CD4-positive, alpha-beta T cell treated with Interferon gamma for 1 hour (primary cell): ENCODE measurements at places on chromosomes 1 and 21.

- no peak for DNase-seq
Observed at GRCh38 chr1:208165659-208166058, 78.5 kb downstream of the PLXNA2 start.

DNA sequence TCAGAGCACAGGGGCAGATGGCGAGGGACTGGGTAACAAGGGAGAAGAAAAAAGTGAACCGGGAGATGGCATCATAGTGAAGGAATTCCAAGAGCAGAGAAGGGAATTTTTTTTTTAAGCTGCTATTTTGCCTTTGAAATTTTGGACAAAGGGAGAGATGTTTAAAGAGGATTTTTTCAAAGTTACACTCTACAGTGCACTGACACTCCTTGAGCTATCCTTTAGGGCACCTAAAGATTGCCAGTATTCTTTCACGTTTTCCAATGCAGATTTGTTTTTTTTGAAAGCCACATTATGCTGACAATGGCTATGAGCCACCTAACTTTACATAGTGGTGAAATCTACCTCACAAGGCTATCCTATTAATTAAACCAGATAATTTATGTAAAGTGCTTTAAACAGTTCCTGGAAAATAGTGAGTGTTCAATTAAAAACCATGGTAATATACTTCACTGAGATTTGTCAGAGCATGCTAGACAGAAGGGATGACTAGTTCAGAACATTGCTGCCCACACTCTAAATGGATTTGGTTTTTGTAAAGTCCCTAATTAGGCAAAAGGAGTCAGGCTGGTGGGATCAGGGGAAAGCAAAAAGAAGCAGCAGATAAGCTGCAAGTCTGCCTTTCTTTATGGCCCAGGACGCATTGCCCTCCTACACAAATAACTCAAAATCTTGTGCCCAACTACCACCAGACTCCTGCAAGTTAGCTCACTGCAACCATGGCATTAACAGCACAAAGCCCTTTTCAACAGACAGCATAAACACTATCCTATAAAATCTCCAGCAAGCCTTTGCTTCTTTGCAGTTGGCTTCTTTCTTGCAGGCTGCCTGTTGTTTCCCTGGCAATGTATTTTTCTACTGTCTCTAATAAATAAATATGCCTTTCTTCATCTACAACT is 53.9 kb downstream of the PRDX6 start:
- DNase-seq = no peak

- no peak for DNase-seq
Observed at GRCh38 chr1:31669786-31670592, 25.3 kb upstream of the PEF1 start.

DNA sequence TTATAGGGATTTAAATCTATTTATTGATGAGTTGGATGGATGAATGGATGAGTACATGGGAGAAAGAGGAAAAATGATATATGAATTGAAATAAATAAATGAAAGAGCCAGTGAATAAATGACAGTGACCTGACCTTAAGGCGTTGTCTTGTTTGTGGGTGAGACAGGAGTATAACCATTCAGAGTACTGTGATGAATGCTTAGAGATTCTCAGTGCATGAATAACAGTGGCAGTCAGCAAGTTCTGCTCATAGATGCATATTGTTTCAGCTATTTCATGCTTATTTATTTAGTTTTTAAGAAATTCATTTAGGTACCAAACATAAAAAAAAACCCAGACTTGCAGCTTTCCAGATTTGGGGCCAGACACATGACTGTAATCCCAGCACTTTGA is 116.4 kb downstream of the FGGY start:
- no peak for DNase-seq

DNA sequence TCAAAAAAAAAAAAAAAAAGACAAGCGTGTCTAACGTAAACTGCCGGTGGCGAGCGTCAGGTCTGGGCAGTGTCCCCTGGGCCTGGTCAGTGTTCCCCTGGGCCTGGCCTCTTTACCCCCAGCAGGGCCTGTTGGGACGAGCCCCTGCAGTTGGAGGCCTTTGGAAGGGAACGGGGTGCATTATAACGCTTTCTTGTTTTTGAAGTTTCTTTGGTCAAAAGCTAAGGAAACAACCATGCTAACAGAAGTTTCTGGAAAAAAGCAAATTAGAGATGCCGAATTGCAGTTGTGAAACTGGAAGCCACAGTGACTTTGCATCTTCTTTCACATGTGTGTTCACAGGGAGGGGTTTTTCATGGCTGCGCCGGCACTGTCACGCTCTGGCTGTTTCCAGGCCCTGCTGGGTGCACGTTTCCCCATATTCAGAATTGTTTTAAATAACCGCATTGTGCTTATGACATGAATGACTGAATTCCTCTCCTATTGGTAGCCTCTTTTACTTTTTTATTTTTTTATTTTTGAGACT is 16.0 kb downstream of the RRP1 start:
- DNase-seq = peak; percentile 82

DNA sequence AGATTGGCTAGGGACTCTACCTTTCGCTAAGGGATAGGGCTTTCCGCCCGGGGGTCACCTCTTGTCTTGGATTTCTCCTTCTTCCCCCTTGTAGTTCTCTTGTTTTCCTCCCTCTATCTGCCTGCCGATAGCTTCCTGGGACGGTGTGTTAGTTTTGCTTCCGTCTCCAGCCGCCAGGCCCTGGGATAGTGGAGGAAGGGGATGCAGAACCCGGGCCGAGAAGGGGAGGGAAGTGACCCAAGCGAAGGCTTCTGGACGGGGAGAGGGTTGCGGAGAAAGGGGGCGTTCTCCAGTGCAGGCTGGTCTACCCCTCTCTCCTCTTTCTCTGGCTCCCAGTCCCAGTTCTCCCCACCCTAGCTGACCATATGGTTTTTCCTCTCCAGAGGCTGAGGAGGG is 871 bp downstream of the TUFT1 start:
- no peak for DNase-seq

- DNase-seq = peak; percentile 69
Observed at GRCh38 chr1:182084487-182085316, 23.2 kb upstream of the ZNF648 start.

GRCh38 chr1:119652587-119652986 is 4.5 kb upstream of the ZNF697 start:
- no peak for DNase-seq

DNA sequence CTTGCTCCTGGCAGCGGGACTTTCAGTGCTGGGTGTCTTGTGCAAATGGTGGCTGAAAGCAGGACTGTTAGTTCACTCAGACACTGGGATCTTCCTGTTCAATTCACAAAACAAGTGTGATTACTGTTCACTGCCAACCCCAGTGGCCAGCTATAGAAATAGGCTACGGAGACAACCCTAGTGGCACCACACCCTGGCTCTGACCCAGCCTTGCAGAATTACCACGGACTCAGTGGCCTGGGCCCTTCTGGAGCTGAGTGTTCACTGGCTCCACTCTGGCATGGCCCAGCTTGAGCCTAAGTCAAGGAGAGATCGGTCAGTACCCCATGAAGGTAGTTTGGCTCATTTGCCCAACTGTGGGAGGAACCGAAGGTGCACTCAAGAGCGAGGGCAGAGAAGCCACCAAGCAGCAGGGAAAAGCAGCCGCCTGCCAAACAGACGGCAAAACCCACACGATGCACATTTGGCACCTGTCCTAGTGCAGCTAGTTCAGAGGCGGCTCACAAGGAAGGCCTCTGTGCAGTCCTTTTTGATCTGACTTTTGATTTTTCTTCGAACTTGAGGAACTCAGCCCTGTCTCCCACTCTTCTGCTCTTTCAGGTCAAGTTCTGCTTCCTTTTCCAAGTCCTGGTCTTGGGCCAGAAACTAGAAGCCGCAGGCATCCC is 5.9 kb downstream of the KIAA2013 start:
- DNase-seq = no peak

DNA sequence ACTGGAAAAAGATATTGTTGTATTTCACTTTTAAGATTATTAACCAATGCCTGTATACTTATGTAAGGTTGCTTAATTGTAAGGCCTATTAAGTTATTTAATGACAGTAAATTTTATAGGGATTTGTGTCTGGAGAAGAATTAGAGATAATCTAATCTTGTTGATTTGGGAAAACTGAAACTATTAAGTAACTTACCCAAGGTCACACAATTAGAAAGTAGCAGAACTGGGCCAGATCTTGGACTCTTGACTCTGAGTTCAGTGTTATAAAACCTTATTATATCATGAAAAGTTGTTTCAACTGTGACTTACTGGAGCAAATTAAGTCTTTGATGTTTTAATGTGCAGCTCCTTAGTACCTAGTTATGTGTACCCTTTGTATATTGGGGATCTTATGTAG is 38.5 kb downstream of the CAMTA1 start:
- no peak for DNase-seq

DNA sequence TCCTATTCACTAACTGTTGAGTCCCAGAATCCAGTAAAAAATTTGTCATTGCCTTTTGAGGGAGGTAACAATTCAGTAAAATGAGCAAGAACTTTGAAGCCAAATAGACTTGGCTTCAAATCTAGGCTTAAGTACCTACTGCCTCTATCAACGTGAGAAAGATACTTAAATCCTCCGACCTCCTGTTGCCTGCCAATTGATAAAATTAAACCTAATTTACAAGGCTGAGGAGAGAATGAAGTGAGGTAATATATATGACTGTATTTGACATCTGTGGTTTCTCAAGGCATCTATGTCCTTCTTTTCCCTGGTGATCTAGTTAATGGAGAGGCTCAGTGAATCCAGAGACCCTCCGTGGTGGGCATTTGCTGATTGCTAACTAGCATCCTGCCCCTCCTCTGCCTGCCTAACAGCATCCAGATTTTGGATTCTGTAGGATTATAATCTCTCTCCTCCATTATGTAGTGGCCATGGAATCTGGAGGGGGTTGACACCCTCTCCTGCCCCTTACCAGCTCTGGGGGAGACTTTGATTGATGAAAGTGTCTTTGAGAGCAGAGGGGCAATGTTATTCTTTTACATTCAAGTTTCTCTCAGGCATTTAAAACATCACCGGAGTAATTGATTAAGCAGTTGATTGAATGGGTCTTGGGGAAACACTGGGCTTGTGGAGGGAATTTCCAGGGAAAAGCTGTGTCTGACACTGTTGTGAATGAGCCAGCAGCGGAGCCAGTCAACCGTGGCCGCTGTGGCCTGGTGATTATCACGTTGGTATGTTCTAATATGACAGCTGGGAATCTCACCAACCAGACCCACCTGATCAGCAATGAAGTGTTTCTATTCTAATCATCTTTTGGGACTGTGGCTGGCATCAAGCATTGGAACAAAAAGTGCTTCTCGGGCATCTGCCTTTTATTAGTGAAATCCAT is 140.7 kb upstream of the FAM78B start:
- DNase-seq = no peak

DNA sequence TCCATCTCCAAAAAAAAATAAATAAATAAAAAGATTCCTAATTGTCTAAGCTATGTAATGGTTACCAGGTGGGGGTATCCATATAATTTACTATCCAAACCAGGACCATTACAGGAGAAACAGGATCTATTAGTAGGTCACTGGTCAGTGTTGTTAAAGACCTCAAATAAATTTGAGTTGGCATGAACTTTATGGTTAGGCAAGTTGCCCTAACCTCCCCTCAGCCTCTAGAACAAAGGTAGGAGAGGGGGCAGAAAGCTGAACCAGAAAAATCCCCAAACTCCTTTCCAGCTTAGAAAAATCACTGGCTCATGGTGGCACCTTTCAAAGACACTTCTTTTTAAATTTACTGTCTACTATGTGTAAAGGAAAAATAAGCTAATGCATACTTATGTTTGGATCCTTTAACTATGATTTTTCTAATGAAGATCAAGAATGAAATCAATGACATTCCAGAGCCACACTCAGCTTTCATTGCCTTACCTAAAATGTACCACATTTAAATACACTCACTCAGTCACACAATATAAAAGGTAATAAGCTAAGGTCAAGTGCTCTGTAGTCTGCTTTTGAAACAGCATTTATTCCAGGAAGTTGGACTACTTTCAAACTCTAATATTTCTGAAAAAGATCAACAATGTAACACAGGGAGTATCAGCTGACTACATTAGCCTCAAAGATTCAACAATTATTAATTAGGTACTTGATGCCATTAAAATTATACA is 13.8 kb downstream of the EIF4G3 start:
- no peak for DNase-seq

GRCh38 chr1:19345391-19345790 is 33.3 kb downstream of the SLC66A1 start:
- DNase-seq = no peak

GRCh38 chr1:84006591-84006990 is 7.7 kb upstream of the TTLL7 start:
- no peak for DNase-seq

- no peak for DNase-seq
Observed at GRCh38 chr1:154741327-154741726, 128.8 kb downstream of the KCNN3 start.

DNA sequence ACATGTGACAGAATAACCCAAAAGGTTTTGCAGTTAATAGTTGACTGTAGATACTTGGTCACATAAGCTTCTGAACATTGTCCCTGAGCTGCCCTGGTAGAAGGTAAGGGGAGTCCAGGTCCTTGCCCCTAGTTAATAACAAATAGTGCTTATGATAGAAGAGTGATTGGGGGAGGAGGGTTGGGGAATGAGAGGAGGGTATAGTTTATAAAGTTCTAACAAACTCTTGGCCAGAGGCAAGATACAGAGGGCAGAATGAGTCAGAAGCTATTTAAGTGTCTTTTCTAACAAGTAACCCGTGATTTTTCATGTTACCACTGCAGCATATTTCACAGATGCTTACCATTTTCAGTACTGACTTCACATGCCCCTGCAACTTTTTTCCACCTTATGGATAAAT is 26.7 kb upstream of the MYOCOS start:
- no peak for DNase-seq

DNA sequence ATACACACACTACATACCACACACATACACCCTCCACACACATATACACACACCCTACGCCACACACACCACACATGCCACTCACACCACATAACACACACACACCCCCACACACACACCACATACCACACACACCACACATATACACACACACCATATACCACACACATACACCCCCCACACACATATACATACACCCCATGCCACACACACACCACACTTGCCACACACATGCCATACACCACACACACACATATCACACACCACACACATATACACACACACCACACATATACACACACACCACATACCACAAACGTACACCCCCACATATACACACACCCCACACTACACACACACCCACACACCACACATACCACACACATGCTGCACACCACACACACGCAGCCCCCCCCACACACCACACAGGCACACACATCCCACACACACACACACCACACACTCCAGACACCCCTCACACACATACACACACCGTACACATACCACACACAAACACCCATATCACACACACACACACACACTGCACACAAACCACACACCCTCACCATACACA is 76.7 kb upstream of the TMPRSS2 start:
- DNase-seq = no peak

GRCh38 chr1:28680151-28680550 is 11.6 kb downstream of the GMEB1 start:
- no peak for DNase-seq

DNA sequence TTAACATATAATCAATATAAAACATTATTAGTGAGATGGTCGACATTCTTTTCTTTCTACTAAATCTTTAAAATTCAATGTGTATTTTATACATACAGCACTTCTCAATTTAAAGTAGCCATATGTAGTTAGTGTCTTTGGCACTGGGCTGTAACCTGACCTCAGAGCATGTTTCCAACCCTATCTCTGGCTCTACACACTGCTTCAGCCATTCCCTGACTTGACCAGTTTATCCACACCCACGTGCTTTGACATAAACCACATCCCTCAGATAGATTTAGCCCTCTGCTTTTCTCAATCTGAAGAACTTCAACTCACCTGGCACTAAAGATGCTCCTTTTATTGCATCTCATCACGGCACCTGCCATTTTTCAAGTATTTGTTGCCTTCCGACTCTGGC is 58.3 kb downstream of the RGS2 start:
- DNase-seq = no peak

GRCh38 chr1:151693057-151693651 is 23.4 kb downstream of the CELF3 start:
- DNase-seq = no peak
